NCI-H1930 (cell line): ENCODE measurements at places on chromosomes 5 and 9.
A peak's percentile ranks its signal among the peaks of the same experiment; 100 is the strongest.

DNA sequence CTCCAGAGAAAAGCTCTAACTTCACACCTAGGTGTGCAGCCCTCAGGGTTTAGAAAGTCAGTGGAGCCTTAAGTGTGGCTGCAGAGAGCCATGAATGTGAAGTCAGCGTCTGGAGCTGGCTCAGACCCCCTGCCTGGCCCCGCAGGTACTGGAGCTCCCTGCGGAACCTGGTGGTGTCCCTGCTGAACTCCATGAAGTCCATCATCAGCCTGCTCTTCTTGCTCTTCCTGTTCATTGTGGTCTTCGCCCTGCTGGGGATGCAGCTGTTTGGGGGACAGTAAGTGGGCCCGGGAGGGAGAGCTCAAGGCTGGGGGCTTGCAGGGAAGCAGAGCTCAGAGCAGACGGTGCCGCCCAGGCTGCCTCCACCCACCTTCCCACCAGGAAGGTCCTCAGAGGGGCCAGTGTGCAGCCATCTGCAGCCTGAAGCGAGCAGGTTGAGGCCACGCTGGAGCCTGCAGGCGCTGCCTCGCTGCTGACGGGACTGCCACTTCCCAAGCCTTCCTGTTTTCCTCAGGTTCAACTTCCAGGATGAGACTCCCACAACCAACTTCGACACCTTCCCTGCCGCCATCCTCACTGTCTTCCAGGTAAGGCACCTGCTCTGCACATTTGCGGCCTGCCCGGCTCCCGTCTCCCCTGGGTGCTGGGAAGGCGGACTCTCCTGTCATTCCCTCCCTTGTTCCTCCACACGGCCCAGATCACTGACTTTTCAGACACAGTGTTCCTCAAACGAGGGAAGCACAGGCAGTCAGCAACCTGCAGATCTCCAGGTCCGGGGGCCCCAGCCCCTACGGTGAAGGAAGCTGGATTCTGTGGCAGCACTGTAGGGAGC is 108.9 kb downstream of the CACNA1B start:
- DNase-seq = no peak

GRCh38 chr5:35023391-35024178 is 24.2 kb downstream of the AGXT2 start:
- no peak for DNase-seq

GRCh38 chr9:95724253-95724991 is 151.1 kb upstream of the ERCC6L2 start:
- DNase-seq = no peak

DNA sequence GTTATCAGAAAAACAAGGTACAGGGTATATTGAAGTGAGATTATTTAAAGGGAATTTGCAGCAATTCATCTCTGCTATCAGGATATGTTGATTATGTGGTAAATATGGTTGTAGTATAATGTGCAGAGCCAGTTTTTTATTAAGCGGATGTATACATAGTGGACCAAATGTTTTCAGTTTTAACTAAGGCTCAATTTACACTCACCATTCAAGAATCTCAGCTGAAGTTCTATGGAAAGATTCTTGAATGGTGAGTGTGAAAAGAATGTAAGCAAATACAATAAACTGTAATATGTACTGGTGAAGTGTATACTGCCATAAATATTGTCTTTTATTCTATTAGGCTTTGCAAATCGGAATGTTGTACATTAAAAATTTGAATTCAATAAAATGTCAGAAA is 895.9 kb upstream of the CDH10 start:
- DNase-seq = no peak

- DNase-seq = no peak
Observed at GRCh38 chr5:43000111-43000840, 39.8 kb downstream of the ANXA2R start.

GRCh38 chr9:36802201-36802920 is 229.7 kb downstream of the MELK start:
- no peak for DNase-seq

- DNase-seq = no peak
Observed at GRCh38 chr5:132480546-132480892, 10.1 kb downstream of the IRF1 start.

- DNase-seq = no peak
Observed at GRCh38 chr9:88307136-88307535, 81.1 kb upstream of the SPIN1 start.

DNA sequence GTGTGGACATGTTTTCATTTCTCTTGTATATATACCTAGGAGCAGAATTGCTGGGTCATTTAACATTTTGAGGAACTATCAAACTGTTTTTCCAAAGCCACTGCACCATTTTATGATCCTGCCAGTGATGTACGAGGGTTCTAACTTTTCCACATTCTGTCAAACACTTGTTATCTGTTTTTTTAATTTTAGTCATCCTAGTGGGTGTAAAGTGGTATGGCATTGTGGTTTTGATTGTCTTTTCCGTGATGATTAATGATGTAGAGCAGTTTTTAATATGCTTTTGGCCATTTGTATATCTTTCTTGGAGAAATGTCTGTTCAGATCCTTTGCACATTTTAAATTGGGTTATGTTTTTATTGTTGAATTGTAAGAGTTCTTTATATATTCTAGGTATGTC is 107.0 kb downstream of the MELK start:
- DNase-seq = no peak

DNA sequence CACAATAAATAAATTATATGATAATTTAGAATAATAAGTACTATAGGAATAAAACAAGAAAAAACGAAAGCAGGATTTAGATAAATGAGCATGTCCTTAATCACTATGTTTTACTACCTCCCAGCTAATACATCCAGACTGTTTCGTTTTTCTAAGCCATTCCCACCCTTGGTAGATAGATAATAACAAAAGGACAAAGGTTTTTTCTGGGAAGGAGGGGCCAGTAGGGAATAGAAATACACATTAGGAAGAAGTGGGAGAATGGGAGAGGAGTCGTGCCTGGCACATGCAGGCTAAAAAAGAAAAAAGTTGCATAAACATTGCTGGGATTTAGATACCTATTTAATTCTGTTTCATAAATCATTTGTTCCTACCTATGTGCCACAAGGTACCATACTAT is 97.1 kb downstream of the MTX3 start:
- no peak for DNase-seq

DNA sequence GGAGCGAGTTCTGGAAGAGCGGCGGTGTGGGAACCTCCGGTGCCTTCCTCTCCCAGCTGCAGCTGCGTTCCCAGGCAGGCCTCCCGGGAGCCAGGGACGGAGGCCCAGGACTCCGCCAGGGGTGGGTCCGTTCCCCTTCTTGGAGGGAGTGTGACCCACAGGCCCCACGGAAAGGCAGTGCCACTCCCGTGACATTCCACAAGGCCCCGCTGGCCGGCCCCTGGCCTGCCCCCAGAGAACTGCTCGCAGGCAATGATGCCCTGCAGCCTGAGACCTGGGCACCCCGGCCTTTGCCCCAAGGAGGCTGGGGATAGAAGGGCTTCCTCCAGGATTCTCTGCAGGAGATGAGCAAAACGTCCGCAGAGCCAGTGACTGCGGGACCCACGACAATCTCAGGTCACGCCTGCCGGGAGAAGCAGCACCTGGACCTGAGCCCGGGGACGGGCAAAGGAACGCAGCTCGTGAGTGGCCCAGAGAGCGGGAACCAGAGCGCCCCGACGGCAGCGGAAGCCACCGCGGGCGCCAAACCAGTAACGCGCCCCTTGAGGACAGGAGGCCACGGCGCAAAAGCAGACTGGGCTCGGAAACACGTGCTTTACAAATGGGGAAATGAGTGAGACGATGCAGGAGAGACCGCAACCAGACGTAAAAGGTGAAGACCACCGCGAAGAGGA is 9.3 kb downstream of the OBP2B start:
- peak; percentile 80 for DNase-seq

DNA sequence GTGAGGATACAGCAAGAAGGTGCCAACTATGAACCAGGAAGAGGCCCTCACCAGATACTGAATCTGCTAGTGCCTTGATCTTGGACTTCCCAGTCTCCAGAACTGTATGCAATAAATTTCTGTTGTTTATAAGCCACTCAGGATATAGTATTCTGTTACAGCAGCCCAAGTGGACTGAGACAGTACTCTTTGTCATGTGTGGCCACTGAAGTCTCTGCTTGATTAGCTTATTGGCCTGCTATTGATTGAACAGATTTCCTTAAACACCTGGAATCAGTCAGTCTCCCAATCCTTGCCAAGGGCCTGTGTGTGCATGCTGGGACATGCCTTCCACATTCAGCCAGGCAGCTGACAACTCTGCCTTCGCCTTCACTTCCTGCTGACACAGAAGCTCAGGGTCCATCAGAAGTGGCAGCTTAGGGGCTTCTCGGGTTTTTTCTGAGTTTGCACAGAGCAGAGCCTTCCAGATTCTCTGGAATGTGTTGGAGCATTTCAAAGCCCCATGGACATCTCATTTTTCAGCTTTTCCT is 13.7 kb upstream of the ROR2 start:
- DNase-seq = no peak

GRCh38 chr5:137320056-137321045 is 178.8 kb downstream of the SPOCK1 start:
- DNase-seq = peak; percentile 12

GRCh38 chr9:136949239-136949816 is 2.7 kb upstream of the LCN12 start:
- no peak for DNase-seq

DNA sequence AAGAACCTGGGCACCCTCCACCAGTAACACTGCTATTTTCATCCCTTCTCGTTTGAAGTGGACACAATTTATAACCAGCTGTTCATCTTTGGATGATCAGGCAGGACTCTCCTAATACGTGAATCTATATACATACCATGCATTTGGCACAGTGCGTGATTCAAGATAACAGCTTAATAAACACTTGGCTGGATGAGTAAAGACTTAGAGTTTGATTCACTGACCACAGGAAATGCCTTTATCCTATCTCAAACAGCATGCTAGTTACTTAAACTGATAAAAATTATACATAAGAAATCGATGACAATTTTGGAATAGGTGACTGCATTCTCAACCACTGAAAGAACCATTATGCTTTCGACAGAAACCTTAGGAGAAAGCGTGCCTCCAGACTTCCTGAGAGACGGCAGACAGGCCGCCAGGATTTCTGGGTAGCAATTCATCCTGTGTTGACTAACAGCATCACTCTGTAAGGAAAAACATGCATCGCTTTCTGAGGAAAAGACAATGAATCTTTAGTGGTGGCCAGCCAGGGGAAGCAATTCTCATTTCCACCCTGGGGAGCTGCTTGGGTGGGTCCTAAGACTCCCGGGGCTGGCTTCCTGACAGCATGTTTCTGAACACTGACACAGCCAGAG is 9.7 kb downstream of the MRPL36 start:
- no peak for DNase-seq

GRCh38 chr5:109898269-109899162 is 208.8 kb downstream of the MAN2A1 start:
- DNase-seq = no peak

DNA sequence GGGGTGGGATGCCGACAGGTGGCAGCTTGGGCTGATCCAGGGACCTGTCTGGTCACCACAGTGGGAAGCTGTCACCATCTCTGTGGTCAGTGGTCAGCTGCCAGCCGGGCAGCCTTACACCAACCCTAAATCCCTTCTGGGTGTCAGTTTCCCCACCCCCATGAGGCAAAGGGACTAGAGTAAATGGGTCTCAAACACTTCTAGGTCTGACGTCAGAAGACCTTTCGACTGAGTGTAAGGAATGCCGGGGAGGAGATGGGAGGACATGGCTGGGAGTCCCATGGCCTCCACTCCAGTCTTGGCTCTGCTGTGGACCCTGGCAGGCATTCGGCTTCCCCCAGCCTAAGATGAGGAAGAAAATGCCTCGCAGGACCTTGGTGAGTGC is 40.3 kb upstream of the SLC25A51 start:
- no peak for DNase-seq

DNA sequence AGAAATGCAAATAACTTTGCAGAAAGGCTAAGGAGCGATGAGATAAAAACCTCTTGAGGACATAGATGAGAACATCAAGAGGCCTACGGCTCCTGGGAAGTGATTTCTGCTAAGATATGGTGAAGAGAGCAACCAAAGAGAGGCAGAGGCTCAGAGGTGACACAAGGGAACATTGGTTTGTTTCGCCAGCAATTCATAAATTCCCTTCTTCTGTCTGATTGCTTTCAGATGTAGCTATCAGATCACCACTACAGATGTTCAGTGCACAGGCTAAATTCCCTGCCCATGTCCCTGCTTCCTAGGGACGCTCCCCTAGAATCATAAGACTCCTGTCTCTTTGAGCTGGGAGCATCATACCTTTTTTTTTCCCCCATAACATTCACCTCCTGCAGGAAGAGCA is 11.2 kb downstream of the AGXT2 start:
- DNase-seq = no peak

- DNase-seq = no peak
Observed at GRCh38 chr9:121696930-121697329, 45.5 kb downstream of the DAB2IP start.

DNA sequence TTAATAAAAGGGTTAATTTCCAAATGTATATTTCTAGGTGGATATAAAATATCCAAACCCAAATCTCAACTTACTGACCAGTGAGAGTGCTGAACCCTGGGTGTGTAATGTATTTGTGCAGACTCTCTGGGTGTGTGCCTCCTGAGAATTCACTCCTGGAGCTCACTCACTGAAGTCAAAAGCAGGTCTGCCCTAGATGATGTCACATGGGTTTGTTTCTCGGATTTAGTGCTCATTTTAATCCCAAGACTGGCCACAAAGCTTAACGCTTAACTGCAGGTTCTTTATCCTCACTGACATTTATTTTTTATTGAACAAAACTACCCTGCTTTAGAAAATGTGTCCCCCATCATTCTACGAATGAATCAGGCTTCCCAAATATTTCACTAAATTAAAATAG is 179.4 kb downstream of the PPP2R2B start:
- DNase-seq = no peak

DNA sequence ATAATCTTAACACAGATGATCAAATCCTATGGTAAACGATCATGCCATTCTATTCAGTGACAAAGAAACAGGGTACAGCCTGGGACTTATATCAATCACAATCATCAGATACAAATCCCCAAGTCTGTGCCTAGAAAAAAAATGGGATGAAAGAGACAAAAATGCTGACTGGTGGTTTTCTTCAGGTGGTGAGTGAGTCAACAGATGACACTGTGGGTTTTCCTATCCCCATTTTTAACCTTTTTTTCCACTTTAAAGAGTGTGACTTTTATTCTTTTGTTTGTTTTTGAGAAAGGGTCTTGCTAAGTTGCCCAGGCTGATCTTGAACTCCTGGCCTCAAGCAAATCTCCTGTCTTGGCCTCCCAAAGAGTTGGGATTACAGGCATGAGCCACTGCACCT is 3.2 kb downstream of the CIZ1 start:
- no peak for DNase-seq

DNA sequence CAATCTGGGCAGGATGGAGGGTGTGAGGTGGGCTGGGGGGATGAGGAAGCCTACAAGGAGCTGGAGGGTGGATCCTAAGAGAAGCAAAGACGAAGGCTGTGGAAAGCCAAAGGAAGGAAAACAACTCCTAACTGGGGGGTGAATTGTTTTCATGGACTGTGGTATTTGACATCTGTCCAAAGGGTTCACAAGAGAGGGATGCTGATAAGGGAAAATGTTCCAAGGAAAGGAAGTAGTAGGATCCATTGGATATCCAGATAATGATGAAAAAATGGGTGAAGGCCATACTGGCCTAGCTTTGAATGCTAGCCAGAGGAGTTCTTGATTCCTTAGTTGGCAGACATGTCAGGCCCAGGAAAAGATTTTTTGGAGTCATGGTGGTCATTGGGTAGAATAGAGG is 51.8 kb upstream of the FOXI1 start:
- DNase-seq = no peak

- no peak for DNase-seq
Observed at GRCh38 chr5:31049461-31049860, 144.0 kb upstream of the CDH6 start.
